GM12878 (cell line): ENCODE measurements at places on chromosomes 7 and 10. TPM values are rescaled to one million over a fixed set of nuclear protein-coding genes. Genes with fewer than 3 reads are reported as not detected.

- DNase-seq, result no peak
Measured at GRCh38 chr7:110317541-110318265, 773.2 kb upstream of the LRRN3 start.

DNA sequence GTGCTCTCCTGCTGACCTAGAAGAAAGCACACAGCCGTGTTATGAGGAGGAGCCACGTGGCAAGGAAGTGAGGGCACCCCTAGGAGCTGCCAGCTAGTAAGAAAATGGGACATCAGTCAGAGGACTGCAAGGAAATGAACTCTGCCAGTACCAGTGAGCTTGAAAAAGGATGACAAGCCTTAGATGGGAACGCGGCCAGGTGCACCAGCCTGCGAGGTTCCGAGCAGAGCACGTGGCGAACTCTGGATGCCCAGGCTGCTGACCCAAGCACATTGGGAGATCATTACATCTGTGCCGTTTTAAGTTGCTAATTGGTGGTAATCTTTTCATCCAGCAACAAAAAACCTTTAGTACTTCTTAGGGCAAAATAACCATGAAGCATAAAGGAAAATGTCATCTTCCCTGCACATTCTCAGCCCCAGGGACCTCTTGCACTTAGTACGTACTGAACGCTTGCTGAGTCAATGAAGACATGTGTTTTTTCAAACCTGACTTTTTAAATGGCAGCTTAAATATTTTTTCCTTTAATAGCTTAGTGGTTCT lies 69.4 kb downstream of the AMZ1 start:
- DNase-seq, result no peak

DNA sequence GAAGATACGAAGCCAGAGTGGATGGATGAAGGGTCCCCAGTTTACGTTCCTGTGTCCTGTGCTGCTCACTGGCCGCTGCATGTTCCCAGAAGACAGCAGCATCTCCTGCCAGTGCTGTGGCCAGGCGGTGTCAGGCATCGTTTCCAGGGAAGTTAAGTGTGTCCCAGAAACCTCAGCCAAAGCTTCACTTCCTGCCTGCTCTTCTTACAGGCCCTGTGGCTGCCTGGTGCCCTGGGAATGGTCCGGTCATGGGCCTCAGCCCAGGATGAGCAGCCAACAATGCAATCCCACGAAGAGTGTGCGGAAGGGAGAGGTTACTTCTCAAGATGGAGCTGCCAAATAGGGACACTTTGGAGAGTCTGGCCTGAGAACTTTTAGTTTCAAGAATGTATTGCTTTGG lies 99.7 kb upstream of the TARP start:
- DNase-seq, result no peak

DNA sequence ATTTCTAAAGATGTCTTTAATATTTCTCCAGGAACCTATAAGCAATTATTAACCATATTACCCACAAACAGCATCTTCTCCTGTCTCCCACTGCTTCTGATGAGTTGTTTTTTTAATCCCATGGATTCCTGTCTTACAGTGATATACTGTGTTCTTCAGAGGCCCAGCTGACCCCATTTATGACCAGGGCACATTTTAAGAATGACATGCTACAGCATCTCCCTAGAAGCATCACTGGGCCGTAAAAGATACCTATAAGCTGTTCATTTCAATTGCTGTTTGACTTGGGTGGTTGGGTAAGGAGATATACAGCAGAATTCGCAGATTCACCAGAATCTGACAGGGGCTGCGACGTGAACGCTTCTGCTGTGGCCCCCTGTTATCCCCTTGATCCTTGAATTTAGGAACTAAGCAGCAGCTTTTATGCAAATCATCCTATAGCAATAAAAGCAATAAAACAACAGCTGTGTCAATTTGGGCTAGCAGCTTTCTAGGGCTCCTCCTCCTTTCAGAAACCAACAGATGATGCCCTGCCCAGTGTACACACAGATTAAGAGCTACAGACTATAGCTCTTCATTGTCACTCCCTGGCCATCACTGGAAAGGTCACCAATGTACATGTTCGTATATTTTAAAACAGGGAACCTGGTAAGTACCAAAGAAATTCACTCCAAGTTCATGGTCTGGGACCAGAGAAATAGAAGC lies 86.8 kb downstream of the CPEB3 start:
- DNase-seq, result no peak

The NXPH1 gene
- not detected in 2 replicates for total RNA-seq

- no peak for DNase-seq
Measured at GRCh38 chr10:19874791-19875190, 58.6 kb downstream of the PLXDC2 start.

GRCh38 chr10:97724341-97724941 lies 10.9 kb downstream of the MARVELD1 start:
- no peak for DNase-seq

The GSDME gene
- 114 and 116 TPM in 2 replicates for total RNA-seq

DNA sequence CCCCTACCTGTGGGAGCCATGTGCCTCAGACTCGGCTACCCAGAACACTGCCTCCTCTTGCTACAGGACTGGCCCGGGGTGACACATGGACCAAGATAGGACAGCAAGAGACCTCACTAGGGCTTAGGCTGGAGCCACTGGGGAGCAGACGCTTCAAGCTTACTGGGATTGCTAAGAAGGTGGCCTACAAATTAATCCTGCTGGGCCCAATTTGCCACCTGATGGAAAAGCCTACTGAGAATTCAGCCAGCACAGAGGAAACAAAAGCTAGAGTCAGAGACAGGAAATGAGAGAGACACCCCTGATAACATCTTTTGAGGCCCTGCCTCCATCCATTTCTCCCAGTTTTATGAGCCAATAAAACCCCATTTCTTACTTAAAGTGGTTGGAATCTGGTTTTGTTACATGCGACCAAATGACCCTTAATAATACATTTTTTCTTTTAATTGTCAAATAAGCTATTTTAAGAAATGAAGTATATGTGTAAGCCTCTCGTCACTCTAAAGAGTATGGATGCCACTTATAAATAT lies 282.1 kb downstream of the CXCL12 start:
- no peak for DNase-seq

GRCh38 chr10:116766837-116767634 lies 24.7 kb upstream of the HSPA12A start:
- no peak for DNase-seq

The CTTNBP2 gene
- total RNA-seq, result not detected in 2 replicates

The HOXA5 gene
- 0.13 TPM in 1 of 2 replicates, not detected in the other for total RNA-seq

- no peak for DNase-seq
Measured at GRCh38 chr7:90520484-90520883, 51.0 kb downstream of the PTTG1IP2 start.

The MNX1 gene
- total RNA-seq, result 1.8 and 2.3 TPM in 2 replicates

- no peak for DNase-seq
Measured at GRCh38 chr10:317926-318325, 182.7 kb downstream of the ZMYND11 start.

- DNase-seq, result no peak
Measured at GRCh38 chr10:11442001-11442773, 169.3 kb downstream of the USP6NL start.

The ELN gene
- 0.08 and 0.19 TPM in 2 replicates for total RNA-seq

- no peak for DNase-seq
Measured at GRCh38 chr7:98981701-98982100, 103.4 kb downstream of the TRRAP start.

DNA sequence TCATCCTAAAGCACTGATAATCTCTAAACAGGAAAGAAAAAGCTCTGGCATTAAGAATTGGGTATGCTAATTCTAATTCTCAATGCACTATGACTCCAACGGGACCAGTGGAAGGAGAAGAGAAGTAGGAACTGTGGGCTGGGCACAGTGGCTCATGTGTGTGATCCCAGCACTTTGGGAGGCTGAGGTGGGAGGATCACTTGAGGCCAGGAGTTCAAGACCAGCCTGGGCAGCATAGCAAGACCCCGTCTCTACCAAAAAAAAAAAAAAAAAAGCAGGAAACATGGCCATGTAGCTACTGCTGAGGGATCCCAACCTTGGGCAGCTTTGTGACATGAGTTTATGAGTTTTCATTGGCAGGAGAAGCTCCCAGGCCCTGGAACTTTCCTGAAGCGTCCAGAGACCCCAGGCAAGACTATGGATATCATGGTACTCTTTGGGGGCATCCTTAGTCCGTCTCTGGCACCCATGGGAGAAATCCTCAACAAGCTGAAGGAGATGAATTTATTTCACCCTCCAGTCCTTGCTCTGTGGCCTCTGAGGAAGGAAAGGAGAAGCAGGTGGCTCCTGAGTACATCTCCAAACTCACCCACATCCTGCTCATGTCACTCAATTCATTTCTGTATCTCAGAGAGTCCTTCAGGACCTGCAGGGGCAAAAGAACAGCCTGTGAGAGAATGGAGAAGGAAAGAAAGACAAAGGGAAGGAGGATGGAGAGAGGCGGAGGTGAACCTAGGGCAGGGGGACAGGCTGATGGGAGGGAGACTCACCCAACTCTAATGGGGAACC lies 99.5 kb downstream of the SPDYE5 start:
- no peak for DNase-seq

GRCh38 chr7:134899729-134900128 lies 86.6 kb upstream of the AGBL3 start:
- DNase-seq, result no peak

GRCh38 chr10:120574981-120575380 lies 118.0 kb downstream of the PLPP4 start:
- DNase-seq, result no peak

DNA sequence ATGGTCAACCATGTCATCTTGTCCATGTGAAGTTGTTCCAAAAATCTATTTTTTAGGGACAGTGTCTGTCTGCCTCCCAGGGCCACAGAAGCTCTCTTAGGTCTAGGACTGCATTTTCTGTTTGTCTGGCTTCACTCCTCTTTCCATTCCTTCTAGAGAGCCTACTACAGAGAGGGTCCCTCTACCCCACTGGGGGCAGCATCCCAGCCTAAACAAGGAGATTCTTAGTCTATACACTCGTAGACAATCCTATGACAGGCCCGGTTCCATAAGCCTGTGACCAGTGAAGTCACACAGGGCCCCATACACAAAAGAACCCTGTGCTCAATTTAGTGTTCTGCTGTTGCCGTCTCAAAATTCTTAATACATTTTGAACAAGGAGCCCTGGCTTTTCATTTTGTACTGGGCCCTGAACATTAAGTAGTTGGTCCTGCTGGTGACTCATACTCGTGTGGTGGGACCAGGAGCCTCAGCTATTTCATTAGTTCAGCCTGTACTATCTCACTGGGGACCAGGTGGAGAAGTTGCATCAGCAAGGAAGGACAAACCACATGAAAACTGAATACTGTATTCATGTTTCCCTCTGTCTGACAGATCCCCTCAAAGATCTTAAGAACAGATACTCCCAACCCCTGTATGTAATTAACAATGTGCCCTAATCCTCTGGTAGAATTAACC lies 23.5 kb upstream of the FAM180A start:
- no peak for DNase-seq

DNA sequence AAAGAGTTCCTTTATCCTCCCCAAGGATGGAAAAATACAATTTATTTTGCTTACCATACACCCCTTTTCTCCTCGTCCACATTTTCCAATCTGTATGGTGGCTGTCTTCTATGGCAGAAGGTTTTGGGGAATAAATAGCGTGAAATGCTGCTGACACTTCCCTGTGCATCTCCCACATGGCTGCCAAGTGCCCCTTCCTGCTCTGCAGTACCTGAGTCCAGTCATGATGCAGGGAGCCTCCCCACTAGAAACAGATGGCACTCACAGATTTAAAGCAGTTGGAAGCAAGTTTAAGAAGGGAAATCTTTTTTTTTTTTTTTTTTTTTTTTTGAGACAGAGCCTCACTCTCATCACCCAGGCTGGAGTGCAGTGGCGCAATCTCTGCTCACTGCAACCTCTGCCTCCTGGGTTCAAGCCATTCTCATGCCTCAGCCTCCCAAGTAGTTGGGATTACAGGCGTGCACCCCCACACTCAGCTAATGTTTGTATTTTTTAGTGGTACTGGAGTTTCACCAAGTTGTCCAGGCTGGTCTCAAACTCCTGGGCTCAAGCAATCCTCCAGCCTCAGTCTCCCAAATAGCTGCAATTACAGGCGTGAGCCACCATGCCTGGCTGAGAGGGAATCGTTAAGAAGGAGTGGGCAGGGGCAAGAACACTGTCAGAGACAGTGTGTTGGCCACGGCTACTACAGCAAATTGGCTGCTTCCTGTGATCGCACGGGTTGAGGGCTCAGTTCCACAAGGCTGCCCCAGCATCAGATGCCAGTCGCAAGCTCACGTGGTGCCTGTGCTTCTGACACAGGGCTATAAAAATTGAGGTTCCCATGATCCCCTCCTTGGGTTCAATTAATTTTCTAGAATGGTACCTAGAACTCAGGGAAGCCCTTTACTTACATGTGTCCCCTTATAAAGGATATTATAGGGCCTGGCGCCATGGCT lies 5.3 kb upstream of the PILRA start:
- DNase-seq, result no peak

The CELF2 gene
- total RNA-seq, result 98.2 and 106 TPM in 2 replicates

The NEUROG3 gene
- not detected in 2 replicates for total RNA-seq

- DNase-seq, result no peak
Measured at GRCh38 chr10:100934084-100934659, 21.4 kb downstream of the SLF2 start.

The PDZD7 gene
- not detected in 2 replicates for total RNA-seq

DNA sequence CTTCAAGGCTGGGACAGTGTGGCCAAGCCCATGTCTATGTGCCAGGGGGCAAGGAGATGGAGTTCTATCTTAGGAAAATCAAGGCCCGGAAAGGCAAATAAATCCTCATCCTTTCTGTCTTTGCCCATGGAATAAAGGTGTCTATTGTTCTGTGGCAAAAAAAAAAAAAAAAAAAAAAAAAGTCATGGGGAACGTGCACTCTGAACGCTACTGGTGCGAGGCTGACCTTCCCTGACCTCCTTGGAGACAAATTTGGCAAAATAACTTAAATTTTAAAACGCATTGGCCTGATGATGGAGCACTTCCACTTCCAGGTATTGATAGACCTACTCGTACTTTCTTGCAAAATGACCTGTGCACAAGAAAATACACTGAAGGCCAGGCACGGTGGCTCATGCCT lies 12.2 kb upstream of the BAG3 start:
- no peak for DNase-seq

GRCh38 chr10:16944402-16944801 lies 127.2 kb upstream of the RSU1 start:
- DNase-seq, result no peak

The C10orf62 gene
- not detected in 2 replicates for total RNA-seq

DNA sequence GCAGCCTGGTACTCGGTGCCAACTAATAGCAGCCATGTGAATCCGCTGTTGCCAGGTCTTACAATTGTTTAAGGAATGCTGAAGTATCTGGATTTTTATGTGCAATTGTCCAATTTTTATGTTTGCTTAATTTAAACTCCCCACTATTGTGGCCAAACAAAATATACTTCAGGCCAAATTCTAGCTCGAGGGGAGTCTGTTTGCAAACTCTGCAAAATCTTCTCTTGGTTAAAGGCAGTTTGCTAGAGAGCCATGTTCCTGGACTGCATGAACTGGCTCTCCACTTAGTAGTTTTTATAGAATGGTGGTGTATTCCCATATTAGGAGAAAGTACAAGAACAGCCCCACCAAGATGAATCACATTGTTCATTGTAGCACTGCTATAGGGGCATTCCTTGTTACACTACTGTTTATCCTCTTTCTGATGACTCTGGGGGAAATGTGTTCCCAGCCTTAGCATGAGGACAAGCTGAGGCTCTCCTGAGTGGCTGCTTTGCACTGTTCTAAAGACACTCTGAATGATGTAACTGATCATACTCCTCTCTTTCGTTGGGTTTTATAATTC lies 178.0 kb upstream of the GLI3 start:
- DNase-seq, result no peak

The ANKRD7 gene
- total RNA-seq, result 0.31 TPM in 1 of 2 replicates, not detected in the other
